Stimulated activated memory B cell treated with anti-CD40 and anti-IgM and Interleukin-4, amounts not matched to agents 10 μg/mL and 1 μg/mL and 100 μg/mL, for 72 hours (primary cell): ENCODE measurements at places on chromosomes 1 and 21.

GRCh38 chr1:25198663-25199252 lies 33.5 kb downstream of the SYF2 start:
- peak; percentile 82 for ATAC-seq

GRCh38 chr1:246492611-246493245 lies 14.4 kb downstream of the SMYD3 start:
- ATAC-seq: no peak

GRCh38 chr1:109263597-109264378 lies 14.4 kb downstream of the CELSR2 start:
- peak; percentile 76 for ATAC-seq

DNA sequence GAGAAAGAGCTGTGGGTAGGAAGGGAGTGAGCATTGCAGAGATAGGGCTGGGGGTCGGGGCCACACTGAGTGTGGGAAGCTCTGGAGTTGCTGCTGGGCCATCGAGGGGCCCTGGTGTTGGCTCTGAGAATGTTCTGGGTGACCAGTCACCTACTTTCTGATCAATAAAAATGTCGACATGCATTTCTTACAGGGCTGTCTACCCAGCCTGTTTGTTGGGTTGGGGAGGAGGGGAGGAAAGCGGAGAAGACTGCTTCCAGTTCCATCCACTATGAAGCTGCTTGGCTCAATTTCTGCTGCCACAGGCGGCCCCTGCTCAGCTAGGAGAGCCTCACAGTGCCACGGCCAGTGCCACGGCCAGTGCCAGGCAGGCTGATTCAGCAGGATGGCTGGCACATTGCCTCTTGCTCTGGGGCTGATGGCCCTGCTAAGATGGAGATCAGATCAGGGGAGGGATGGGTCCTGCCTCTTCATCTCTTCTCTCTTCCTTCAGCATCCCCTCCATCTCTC lies 3.0 kb upstream of the PADI3 start:
- no peak for ATAC-seq

DNA sequence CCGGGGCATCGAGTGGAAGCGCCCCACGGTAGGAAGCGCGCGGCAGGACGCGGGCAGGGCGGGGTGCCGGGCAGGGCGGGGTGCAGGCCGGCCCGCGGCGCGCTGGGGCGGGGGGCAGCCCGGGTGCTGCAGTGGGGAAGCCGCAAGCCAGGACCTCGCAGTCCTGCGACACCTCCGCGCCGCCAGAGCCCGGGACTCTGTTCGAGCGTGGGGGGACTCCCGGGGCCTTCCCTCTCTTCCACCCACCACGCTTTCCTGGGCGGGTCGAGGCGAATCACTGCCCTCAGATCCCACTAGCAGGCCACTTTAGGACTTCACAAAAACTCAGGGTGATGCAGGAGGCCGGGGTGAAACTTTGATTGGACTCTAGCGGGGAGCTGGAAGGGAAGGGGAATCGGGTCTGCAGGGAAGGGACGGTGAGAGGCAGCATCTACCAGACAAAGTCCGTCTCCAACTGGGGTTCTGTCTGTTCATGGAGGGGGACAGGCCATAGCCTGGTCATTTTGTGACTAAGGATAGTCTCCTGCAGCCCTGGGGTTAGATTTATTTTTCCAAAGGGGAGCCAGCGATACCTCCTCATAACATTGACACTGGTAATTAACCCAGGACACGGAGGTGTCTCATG lies 623 bp downstream of the CAPN2 start:
- ATAC-seq: peak; percentile 62

DNA sequence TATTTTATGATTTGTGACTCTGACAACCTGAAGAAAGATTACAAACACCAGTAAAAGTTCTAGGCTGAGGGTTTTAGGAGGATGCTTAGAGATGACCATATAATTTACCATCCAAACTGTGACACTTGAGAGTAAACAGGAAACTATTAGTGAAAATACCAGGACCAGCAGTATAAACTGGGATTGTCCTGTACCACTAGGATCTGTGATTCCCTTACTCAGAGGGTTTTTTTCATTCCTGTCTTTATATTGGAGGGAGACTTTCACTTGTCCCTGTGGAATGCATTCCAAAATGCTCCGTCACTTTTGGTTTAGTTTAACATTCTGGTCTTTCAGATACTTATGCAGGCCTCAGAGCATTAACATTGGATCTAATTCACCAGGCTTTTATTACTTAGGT lies 482.9 kb downstream of the PTBP2 start:
- no peak for ATAC-seq

- ATAC-seq: no peak
Measured at GRCh38 chr1:21666576-21667320, 2.4 kb downstream of the RAP1GAP start.

GRCh38 chr1:44015206-44015605 lies 16.1 kb downstream of the SLC6A9 start:
- ATAC-seq: no peak

- no peak for ATAC-seq
Measured at GRCh38 chr1:179217943-179218507, 11.5 kb downstream of the ABL2 start.

- ATAC-seq: no peak
Measured at GRCh38 chr1:158717344-158717743, 3.2 kb downstream of the OR6K3 start.

GRCh38 chr1:49351768-49352167 lies 575.1 kb upstream of the BEND5 start:
- ATAC-seq: no peak

DNA sequence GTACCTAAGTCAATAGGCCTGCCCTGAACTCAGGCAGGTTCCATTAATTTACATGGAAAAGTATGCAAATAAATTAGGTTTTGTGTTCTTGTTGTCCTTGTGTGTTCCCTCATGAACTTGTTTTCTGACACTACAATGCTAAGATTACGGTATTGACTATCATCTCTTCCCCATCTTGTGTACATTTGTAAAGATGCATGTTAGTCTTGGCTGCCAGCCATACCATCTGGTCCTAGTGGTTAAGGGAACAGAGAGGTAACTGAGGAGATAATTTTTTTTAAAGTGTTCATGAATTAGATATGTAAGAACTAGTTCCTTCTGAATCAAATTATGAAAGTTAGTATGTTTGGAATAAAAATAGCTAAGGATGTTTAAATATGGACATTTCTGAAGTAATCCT lies 167.6 kb upstream of the ADAMTS5 start:
- ATAC-seq: no peak

GRCh38 chr21:39153842-39154241 lies 29.4 kb downstream of the PSMG1 start:
- ATAC-seq: no peak

- no peak for ATAC-seq
Measured at GRCh38 chr1:183774938-183775337, 30.0 kb upstream of the RGL1 start.

DNA sequence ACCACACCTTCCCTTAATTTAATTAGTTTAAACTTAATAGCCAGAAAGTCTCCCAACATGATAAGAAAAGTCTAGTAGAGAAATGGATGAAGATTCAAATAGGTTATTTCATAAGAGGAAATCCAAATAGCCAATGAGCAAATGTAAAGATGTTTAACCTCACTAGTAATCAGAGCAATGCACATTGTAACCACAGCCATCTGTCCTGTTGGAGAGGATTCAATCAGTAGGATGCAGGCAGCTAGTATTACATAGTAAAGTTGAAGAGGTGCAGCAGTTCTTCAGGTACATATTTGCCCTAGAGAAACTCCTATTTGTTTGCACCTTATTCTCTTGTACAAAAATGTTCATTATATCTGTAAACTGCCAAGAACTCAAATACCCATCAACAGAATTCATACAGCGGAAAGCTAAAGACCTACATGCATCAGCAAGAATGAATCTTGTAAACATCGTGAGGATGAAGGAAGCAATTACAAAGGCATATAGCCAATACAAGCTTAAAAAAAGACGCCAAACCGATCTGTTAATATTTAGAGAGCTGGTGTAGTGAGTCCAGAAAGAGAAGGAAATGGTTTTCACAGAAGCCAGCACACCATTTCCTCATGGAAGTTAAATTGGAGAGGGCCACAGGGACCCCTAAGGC lies 27.9 kb downstream of the DIP2A start:
- ATAC-seq: no peak

DNA sequence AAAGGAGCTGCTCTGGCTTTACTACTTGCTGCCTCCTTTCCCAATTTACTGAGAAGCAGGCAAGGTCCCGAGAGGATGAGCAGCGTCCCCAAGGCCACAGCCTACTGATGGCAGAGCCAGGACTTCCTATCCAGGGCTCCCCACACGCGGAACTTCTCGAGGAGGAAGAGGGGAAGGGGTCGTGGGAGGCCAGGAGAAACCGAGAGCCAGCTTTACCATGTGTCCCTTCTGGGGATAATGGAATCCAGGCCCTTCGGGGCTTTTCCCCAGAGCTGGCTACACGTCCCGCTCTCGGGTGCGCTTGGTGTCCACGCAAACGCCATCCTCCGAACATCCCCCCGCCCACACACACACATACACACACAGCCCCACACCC lies 4.3 kb upstream of the CCN1 start:
- ATAC-seq: no peak

- ATAC-seq: no peak
Measured at GRCh38 chr1:206014601-206015000, 9.1 kb downstream of the CTSE start.

DNA sequence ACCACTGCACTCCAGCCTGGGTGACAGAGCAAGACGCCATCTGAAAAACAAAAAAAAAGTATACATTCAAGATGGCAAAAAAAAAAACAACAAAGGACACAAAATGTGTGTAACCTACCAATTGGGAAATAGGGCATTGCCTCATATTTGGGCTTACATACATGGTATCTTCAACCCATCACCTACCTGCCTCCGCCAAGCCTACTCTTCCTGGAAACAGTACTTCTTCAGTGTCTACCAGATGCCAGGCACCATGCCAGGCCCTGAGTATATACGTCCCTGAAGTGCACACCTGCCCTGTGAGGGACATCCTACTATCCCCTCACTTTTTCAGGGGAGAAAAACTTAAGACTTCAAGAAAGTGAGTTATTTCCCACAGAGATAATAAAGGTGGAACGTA lies 160.2 kb downstream of the TOMM20 start:
- ATAC-seq: no peak

DNA sequence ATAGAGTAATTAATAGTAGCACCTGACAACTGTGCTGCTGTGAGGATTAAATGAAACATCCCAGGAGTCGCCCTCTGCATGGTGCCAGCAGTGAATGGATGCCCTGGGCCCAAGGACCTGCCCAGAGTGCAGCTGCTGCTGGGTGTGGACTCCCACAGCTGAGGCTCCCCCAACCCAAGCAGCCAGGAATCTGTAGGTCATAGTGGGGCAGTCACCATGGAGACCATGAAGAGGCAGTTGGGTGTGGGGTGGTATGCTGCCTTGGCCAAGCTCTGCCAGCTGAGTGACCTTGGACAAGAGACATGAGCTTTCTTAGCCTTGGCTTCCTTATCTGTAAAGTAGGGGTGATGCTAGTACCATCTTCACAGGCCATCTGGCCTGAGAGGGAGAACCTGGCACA lies 9.4 kb downstream of the OLIG2 start:
- ATAC-seq: no peak

DNA sequence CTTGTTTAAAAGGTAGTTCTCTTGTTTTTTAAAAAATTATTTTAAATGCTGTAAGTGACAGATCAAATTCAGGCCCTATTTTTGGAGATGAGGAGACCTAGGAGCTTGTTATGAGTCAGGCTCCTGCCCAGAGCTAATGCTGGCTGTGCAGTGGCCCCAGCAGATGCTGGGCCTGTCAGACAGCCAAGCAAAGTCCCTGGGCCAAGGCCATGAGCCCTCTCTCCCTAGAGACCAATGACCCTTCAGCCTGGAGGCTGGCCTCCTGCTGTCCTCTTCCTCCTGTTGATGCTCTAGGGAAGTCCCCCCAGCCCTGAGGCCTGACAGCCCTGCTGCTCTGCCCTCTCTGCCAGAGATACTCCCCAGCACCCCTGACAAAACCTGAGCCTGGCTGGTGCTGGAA lies 128.1 kb upstream of the CTTNBP2NL start:
- no peak for ATAC-seq

- no peak for ATAC-seq
Measured at GRCh38 chr1:203565981-203566380, 60.7 kb upstream of the ATP2B4 start.

GRCh38 chr1:218702775-218703174 lies 357.6 kb downstream of the TGFB2 start:
- ATAC-seq: no peak

DNA sequence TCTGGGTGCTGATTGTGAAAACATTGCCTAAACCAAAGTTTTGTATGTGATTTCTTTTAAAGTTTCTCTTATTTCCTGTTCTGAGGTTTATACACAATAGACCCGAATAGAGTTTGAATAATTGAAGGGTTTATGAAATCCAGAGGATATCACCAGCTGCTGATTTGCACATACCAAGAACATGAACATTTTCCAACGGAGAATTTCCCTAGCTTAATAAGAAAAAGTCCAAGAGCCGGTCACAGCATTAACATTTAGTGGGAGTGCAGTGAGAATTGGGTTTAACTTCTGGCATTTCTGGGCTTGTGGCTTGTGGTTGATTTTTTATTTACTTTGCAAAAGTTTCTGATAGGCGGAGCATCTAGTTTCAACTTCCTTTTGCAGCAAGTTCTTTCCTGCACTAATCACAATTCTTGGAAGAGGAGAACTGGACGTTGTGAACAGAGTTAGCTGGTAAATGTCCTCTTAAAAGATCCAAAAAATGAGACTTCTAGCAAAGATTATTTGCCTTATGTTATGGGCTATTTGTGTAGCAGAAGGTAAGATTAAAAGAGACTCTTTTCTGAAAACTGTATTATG lies at the start of gene CFH:
TSS of gene CFH (plus strand) at position 407 of the 579 bp plus-strand sequence. CDS start at position 482, 75 bp downstream.
- ATAC-seq: no peak

DNA sequence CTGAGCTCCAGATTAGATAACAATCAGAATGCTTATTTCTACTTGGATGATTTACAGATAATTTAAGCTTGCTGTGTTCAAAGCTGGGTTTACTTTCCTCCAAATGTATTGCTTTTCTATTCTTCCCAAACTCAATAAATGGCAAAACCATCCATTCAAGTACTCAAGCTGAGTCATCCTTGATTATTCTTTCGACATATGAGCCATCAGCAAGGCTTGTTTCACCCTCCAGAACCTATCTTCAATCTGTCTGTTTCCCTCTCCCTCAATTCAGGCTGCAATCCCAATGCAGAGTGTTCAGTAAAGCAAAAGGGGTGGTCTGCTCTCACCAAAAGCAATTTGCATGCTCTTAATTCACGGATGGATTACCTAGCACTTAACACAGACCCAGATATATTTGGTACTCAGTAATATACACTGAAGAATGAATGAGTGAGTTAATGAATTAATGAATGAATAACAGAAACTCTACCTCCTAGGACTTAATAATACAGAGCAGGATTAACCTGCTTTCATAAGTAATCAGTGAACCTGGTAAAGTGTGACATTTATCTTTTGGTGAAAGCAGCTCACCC lies 41.9 kb downstream of the DDR2 start:
- ATAC-seq: no peak

- peak; percentile 63 for ATAC-seq
Measured at GRCh38 chr21:34630536-34631143, 15.7 kb upstream of the RCAN1 start.

DNA sequence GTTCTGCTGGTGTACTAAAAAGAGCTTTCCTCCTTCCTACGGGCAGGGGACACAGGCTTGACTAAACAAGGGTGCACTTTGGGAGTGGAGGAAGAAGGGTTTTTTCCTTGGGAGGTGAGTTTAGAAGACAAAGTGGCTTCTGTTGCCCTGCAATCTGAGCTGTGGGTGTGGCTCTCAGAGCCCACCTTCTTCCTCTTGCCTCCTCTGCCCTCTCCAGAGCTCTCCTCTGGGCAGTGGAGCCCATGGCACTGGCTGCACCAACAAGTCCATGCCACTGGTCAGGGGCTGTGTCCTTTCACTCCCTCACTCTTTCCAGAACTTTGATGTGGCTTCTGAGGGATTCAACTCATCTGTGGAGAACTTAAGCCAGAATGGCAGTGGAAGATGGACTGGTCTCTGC lies 25.6 kb upstream of the PSMB2 start:
- no peak for ATAC-seq
